ENCODE measurements at places on chromosomes 11 and 22.

DNA sequence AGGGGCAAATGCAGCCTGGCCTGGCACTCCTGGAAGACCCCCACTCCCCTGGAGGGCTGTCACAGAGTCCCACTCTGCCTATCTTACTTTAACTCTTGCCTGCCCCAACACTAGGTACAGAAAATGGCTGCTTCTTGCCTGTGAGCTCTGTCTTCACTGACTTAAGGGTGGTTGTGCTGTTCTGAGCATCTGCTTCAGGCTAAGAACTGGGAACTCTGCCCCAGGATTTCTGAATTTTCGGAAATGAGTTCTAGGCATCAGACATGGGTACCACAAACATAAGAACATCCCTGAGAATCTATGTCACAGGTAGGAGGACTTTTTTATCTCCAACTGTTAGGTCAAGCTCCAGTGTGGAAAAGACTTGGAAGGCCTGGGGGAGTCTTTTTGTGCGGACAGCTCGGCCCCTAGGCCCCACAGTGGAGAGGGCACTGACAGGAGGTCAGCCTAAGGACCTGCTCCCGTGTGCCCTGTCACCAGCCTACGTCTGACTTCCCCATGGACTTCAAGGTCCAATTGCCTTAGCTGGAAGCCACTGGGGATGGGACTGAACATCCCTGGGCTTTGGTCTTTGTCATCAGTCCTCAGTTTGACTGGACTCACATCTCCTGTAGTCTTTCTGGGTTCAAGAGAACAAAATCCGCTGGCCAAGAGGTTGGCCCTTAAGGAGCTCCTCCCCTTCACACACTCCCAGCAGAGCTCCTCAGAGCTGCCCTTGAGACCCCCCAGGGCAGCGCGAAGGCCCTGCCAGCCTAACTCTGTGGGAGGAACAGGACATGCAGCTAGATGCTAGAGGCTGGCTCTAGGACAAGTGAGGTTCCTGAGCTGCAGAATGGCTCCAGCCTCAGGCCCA, 31.9 kb downstream of the PPP2R1B start:
- DNase-seq = no peak

GRCh38 chr11:128551611-128552335, 35.6 kb downstream of the ETS1 start:
- DNase-seq = no peak

GRCh38 chr11:69842746-69843528, 23.7 kb upstream of the FGF3 start:
- no peak for DNase-seq

DNA sequence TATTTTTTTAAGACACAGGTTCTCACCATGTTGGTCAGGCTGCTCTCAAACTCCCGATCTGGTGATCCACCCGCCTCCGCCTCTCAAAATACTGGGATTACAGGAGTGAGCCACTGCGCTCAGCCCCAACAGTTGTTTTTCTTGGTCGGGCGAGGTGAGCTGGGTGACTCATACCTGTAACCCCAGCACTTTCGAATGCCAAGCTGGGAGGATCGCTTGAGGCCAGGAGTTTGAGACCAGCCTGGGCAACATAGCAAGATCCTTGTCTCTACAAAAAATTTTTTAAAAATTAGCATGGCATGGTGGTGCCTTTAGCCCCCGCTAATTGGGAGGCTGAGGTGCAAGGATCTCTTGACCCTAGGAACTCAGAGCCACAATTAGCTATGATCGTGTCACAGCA, 7.0 kb upstream of the NF2 start:
- DNase-seq = no peak

DNA sequence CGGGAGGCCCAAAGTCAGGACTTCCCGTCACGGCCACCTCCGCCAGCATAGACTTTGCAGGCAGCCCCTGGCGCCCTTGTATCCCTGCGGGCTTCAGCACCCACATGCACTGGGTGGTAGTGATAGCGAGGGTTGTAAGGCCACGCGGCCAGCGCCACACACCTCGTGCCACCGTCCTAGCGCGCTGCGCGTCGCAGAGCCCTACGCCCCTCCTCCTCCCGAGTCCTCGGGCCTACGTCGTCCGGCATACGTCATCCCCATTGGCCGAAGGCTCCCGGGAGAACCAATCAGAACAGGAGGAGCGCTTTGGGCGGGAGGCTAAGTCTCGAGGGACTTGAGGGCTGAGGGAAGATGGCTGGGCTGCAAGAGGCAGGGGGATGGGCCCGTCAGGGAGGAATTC, 1.3 kb upstream of the BTBD18 start:
- DNase-seq = no peak

- no peak for DNase-seq
These were observed 35.4 kb upstream of the FLI1 start for GRCh38 chr11:128658502-128658901.

- no peak for DNase-seq
These were observed 1.6 kb downstream of the MRPL17 start for GRCh38 chr11:6681505-6681904.

- DNase-seq = peak; percentile 68
These were observed 125.8 kb downstream of the MICAL2 start for GRCh38 chr11:12235947-12236743.

- no peak for DNase-seq
These were observed 383.5 kb upstream of the CADM1 start for GRCh38 chr11:115887727-115888126.

GRCh38 chr11:107573438-107573837, 7.9 kb upstream of the ALKBH8 start:
- no peak for DNase-seq

DNA sequence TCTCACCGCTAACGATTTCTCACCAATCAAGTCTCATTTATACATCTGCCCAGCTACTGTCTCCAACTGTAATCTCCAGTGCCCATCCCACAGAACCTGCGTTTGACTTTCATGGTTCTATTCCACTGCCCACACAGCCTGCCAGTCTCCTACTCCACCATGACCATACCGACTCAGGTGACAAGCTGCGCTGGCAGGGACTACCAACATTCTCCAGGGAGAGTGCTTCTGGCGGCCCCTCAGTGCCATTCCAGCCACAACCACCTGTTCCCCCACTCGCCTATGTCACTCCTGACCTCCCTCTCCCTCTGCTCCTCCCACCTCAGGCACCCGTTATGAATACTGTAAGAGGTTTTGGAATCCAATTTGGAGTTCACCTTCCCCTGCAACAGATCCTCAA, 108.5 kb upstream of the BID start:
- no peak for DNase-seq

- no peak for DNase-seq
These were observed 5.5 kb downstream of the H19 start for GRCh38 chr11:1992111-1992510.

- DNase-seq = no peak
These were observed 17.8 kb upstream of the ALX4 start for GRCh38 chr11:44327730-44328129.

GRCh38 chr22:44382116-44383038, 69.6 kb upstream of the SHISAL1 start:
- no peak for DNase-seq

- DNase-seq = no peak
These were observed 198.5 kb upstream of the SORL1-AS1 start for GRCh38 chr11:121651257-121651605.

GRCh38 chr11:79236541-79236971, 204.3 kb downstream of the TENM4 start:
- DNase-seq = no peak

DNA sequence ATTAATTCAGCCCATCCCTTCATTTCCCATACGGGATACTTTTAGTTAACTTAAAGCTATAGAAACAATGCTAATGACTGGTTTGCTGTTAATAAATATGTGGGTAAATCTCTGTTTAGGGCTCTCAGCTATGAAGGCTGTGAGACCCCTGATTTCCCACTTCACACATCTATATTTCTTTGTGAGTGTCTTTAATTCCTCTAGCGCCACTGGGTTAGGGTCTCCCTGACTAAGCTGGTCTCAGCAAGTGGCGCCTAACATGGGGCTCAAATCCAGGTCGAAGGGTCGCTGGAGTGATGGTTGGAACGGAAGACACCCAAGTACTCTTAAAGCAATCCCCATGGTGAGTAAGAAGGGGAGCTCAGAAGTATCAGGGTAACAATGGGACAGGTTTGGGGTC, 14.4 kb upstream of the OOSP1 start:
- DNase-seq = no peak

DNA sequence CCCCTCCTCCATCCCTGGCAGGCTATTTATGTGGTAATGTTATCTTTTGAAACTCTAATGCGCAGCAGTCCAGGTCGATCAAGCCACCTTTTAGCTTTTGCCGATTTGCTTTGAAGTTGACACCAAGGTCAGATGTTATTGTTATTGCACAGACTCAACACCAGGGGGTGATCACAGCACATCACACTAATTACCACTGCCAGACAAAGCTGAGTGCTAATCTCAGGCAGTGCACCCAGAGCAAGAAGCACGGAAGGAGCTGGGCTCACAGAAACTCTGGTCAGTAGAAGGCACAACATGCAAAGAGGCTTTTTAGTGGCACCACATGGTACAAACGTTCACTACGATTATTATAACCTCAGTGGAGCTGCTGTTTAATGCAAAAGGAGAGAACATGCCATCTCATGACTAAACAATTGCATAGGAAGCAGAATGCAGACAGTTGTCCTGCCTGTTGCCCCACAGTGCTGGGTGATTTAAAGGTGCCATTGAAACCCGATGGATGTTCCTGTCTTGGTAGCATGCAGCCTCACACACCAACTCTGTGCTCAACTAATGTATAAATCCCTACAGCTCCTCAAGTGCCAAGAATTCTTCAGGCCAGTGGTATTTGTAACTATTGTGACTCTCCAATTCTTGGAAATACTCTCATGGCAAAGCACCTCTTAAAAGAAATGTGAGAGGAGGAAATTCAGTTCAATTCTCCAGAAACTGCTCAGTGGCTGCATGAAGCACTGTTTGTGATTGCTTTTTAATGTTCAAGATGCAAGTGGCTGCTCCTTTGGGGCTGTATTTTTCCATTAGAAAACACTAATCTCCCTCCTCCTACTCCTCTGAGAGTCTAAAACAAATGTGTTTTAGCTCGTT, 353.9 kb upstream of the DDI1 start:
- DNase-seq = peak; percentile 47

GRCh38 chr11:70466154-70466553, 67.8 kb downstream of the CTTN start:
- no peak for DNase-seq

GRCh38 chr22:29031227-29032011, 30.2 kb downstream of the C22orf31 start:
- DNase-seq = peak; percentile 84

Measured in HTR-8/SVneo (cell line).